ENCODE measurements at places on chromosomes 3 and 15.

DNA sequence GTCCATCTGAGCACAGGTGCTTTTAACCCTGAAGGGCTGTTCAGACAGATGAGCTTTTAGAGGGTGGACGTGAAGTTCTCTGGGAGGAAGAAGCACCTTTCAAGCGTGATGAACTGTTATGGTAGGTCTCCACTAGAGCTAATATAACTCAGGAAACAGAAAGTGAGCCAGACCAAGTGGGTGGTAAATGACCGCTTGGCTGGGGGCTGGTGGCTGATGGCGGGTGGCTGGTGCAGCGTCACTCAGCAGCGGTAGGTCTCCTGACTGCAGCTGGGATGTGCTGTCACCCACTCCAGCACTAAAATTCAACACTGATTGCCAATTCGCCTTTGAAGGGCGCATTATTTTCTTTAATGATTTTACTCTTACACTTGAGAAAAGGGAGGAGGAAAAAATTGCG lies 31.2 kb upstream of the LACTB start:
- DNase-seq, result peak; percentile 15

GRCh38 chr3:177105623-177106022 lies 91.7 kb downstream of the TBL1XR1 start:
- no peak for DNase-seq

- no peak for DNase-seq
These were observed 665.6 kb upstream of the NECTIN3 start for GRCh38 chr3:110405830-110406585.

DNA sequence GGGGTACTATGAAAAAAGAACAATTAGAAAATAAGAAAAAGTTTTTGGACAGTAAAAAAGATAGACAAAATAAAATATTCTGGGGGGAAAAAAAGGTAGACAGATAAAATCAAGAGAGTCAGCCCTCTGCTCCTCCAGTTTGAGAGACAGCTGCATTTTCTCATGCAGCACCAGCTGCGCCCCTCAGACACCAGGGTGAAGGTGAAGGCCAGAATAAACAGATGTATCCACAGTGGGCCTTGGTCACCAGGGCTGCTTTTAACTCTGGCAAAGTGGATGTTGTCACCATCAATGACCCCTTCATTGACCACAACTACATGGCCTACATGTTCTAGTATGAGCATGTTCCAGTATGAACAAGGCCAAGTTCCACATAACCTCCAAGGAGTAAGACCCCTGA lies 13.9 kb upstream of the RNF7 start:
- DNase-seq, result no peak

DNA sequence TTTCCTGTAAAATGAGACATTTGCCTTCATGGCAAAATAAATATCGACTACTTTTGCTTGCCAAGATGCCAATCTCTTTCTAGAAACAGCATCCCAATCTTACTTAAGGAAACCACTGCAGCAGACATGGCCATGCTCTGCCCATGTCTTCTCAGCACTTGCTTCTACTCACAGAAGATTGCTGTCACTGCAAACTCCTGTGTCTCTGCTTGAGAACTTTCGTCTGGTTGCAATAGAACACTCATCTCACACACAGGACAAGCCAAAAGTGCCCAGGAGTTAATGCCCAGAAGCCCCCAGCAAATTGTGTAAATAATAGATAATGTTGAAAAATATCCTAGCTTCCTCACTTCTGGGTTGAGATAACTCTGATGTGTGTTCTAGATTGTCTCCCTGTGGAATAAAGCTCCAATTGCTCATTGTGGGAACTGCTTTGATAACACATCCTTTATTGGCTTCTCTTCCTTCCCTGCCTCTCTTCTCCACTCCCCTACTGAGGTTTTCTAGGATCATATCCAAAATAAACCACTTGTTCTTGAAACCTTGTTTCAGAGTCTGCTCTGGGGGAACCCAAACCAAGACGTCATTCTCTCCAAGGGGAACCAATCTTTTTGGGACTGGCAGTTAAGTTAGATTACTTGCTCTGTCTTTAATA lies 156.3 kb upstream of the STRIT1 start:
- no peak for DNase-seq

- DNase-seq, result no peak
These were observed 3.3 kb downstream of the BNIP2 start for GRCh38 chr15:59685737-59686297.

DNA sequence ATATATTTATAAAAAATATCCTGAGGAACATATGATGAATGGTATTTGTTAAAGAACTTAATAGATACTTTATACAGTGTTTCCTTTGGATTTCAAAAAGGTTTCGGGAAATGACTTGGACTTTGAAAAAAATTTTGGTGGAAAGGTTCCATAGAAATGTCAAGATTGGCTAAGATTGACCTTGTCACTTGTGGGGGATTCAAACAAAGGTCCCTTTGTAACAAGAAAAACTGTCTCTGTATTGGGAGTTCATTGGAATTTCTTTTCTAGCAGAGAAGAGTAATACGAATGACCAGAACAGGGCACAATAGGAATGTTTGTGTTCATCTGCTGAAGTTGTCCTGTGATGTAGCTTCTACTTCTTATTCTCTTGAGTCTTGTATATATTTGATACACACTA lies 43.2 kb downstream of the ARHGEF26 start:
- DNase-seq, result no peak

GRCh38 chr3:196287090-196287439 lies 461 bp downstream of the PCYT1A start:
- peak; percentile 54 for DNase-seq
